ENCODE measurements at places on chromosomes 12 and 14.

GRCh38 chr14:55129428-55130195, 560 bp downstream of the LGALS3 start:
- DNase-seq = no peak

GRCh38 chr14:105294142-105294597, 6.6 kb downstream of the BRF1 start:
- DNase-seq = no peak

DNA sequence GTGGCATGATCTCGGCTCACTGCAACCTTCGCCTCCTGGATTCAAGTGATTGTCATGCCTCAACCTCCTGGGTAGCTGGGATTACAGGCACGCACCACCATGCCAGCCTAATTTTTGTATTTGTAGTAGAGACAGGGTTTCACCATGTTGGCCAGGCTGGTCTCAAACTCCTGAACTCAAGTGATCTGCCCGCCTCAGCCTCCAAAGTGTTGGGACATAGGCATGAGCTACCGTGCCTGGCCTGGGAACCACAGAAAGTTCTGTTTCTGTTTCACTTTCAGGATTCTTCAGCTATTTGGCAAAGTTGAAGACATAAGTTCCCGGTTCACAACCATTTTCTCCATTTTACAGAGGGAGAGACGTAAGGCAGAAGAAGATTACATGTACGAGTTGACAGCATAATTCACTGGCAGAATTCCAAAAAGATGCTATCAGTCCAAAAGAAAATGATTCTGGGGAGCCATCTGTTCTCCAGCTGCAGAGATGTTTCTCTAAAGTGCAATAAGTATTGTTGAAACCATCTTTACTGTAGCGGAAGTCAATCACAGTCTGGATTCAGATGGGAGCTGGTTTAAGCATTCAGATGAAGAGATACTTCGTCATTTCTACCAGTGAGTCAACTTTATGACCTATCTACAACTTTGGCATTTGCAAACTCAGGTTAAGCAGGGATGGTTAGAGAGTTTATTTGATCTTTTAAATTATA, 8.1 kb upstream of the RNF34 start:
- DNase-seq = peak; percentile 36

GRCh38 chr12:53073881-53074280, 5.3 kb downstream of the SPRYD3 start:
- DNase-seq = no peak

DNA sequence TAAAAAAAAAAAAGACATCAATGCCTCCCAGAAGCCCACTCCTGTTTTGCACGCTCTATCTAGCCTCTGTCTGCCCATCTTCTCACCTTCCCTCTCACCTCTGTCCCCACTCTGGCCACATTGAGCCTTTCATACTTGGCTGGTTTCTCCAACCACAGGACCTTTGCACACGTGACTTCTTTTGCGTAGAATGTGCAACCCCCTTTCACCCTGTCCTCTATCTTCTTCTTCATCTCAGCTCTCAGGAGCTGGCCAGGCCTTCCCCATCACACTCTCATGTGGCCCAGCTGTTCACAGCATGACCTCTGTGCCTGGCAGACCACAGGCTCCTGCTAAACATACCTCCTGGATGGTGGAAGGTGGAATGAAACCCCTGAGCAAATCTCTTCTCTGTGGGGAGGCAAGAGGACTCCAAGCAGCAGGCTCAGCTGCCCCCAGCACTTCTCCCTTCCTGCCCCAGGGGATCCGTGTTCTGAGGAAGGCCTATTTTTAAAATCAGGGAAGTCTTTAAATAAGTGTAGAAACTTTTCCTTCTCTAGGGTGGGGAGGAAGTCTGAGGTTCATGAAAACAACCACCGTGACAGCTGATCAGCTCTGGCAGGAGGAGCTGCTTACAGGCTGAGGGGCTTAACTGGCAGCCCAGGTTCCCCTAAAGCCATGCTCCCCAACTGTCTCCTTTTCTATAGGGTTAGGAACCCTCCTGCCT, 11.6 kb downstream of the HVCN1 start:
- no peak for DNase-seq

GRCh38 chr12:112169966-112170365, 44.6 kb downstream of the TRAFD1 start:
- DNase-seq = no peak

DNA sequence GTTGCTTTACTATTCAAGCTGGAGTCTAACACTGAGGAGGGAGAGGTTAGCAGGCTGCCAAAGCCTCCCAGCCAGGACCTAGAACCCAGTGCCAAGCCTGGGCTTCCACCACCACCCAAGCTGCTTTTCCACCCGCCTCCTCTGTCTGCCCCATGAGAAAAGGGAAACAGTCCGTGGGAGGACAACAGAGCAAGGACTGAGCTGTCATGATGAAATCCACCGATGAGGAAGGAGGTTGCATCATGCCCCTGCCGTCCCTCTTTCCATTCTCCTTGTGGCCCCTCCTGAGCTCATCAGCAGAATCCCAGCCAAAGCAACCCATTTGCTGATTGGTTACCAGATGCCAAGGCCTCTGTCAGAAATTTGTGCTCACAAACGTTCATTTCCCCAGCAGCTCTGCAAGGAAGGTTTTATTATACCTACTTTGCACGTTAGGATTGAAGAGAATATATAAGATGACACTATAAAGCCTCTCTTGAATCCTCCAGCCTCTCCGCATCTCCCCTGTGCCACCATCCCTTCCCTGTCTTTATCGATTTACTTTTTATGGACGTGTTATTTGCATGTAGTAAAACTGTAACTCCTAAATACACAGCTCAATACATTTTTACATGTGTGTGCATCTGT, 6.3 kb upstream of the SERPINA1 start:
- no peak for DNase-seq

- no peak for DNase-seq
Observed at GRCh38 chr12:56040963-56041551, 661 bp upstream of the RPS26 start.

- DNase-seq = no peak
Observed at GRCh38 chr14:39430762-39431415, 1.3 kb downstream of the FBXO33 start.

DNA sequence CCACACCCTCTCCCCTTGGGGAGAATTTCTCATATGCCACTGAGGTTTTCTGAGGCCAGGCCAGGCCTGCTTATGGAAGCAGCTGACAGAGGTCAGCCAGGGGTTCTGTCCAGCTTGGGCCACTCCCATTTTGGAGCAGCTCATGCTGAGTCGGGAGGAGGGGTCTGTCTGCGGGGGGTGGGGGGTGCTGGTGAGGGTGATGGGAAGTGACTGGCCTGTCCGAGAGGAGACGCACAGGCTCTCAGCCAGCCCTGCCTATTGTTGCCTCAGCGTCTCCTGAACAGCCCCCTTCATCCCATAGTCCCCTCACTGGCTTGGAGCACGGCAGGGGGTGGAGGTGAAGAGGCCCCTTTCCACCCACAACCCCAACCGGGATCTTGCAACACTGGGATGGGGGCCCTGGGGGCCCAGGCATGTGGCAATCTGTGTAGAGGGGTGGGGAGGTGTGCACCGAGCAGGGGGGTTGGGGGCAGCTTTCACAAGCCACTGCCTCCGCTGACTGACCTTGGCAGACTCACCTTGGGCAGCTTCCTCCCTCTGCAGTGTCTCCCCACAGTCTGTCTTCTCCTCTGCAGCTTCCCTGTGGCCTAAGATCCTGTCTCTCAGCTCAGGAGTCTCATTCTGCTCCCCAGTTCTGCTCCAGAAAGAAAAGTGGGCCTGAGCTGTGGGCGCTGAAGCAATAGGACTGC, 5.5 kb downstream of the CEBPE start:
- DNase-seq = no peak

DNA sequence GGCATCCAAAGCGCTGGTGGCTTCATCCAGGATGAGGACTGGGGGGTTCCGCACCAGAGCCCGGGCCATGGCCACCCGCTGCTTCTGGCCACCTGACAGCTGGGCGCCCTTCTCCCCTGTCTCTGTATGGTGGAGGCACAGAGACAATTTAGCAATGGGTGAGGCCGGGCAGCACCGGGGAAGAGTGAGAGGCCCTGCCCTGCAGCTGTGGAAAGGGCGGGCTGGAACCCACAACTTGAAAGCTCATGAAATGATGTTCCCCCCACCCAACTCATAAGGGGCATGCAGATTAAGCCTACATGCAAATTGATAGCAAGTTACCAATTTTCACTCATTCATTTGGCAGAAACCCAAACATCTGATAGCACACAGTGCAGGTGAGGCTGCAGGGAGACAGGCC, 34.1 kb downstream of the ABCB9 start:
- DNase-seq = no peak

GRCh38 chr12:123111498-123112165, 39.3 kb downstream of the PITPNM2 start:
- DNase-seq = no peak

DNA sequence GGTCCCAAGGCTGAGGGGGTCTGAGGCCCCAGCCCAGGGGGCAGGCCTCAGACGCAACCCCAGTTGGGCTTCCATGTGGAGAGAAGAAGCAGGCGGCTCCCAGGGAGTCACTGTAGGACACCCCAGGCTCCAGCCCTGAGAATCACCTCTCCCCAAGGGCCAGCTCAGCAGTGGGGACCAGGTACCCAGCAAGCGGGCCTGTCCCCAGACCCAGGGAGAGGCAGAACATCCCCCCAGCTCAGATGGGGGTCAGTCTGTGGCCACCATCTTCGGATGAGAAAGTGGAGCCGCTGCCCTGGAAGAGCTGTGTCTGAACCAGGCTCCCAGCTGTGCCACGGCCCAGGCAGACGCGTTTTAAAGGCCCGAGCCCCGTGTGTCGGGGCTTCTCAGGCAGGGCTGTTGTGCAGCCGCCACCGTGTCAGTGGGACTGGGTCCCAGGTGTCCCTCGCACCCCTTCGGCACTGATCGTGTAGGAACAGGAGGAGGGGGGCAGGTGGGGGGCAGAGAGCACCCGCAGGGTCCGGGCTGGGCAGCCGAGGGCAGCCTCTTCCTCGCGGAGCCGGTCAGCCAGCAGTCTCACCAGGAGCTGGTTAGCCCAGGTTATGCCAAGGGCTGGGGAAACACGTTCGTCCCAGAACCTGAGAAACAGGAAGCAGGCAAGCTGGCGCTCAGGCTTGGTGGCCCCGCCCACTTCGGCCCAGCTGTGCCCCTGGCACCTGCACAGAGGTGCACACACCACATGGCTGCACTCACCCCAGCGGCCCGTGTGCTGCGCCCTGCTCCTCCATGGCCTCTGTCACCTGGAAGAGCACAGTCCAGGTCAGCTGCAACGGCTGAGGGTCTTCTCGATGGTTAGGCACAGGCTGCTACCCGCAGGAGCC, 16.6 kb downstream of the XRCC3 start:
- no peak for DNase-seq

DNA sequence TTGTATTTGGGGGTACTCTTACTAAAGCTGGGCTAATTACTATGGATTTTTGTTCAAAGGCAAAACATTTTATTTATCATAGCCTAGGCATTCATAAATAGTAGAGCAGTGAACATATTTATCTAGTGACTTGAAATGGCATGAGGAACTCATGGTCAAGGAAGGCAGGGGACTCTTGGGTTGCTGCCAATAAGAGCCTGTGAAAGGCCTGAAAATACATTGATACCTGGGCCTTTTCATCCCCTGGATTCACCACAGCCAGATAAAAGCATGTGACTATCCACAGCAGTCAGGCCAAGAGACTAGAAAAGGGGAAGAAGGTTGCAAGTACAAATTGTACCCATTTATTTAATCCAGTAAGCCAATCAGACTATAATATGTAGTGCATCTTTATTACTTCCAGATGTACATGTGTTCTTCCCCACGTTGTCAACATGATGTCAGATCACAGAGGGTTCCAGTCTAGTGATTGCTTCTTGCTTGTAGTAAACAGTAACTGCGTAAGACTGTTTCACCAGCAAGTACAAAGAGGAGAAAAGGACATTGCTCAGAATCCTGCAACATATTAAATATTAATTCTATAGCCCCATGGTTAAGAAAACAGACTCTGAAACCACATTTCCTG, 409.7 kb downstream of the NOVA1 start:
- DNase-seq = no peak

- DNase-seq = no peak
Observed at GRCh38 chr12:63036216-63036973, 101.4 kb upstream of the PPM1H start.

GRCh38 chr14:98138666-98139065, 1133.3 kb downstream of the BCL11B start:
- DNase-seq = no peak

GRCh38 chr12:67618303-67618702, 30.2 kb upstream of the DYRK2 start:
- no peak for DNase-seq

DNA sequence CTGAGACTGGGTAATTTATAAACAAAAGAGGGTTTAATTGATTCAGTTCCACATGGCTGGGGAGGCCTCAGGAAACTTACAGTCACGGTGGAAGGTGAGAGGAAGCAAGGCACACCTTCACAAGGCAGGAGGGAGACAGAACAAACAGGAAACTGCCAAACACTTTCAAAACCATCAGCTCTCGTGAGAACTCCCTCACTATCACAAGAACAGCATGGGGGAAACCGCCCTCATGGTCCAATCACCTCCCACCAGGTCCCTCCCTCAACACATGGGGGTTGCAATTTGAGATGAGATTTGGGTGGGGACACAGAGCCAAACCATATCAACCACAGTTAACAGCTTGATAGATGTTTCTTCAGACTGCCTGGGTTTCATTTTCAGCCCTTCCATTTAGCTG, 6.2 kb upstream of the GNPNAT1 start:
- no peak for DNase-seq

DNA sequence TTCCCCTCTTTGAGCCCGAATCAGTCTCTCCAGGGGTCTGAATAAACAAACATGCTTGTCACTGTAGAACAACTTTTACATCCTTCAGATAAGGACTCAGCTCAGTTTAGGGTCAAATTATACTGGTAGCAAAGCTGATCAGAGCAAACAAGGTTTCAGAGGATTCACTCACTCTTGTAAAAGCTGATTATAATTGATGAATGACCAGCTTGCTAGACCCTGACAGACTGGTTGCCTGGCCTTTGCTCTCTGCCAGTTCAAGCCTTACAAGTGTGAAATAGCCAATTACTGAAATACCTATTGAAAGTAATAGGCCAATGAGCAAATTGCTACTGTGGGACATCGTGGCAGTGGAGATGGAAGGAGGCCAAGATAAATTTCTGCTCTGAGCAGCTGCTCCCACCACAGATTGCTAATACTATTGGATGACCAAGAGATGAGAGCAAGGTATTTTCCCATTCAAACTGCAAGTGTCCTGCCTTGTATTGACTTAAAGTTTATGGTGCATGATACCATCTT, 177.6 kb downstream of the PDZRN4 start:
- peak; percentile 3 for DNase-seq

- DNase-seq = no peak
Observed at GRCh38 chr12:128316973-128317526, 50.1 kb downstream of the TMEM132C start.

DNA sequence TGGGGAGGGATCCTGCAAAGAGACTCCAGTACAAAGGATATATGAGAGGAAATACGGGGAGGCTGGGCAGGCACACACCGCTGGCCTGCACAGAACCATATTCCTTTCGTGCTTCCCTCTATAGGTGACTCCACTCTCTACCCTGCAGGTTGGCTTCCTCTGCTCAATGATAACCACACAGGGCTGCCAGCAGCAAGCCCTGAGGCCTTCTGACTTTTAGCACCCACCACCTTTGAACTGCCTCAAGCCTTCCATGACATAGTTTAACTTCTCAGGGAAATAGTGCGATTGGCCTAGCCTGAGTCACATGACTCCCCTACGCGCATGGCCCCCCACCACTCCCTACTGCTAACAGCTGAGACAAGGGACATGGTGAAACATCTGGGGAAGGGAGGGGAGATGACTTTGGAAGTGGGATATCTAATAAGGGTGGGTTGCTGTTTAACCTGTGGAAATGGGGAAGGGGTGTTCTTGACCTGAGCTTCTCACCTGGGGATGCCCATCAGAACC, 3.0 kb upstream of the FOXN3 start:
- no peak for DNase-seq

All from non-pigmented ciliary epithelial cell (primary cell).